Mammary epithelial cell (primary cell): ENCODE measurements at places on chromosomes 16 and 17.
A peak's percentile ranks its signal among the peaks of the same experiment; 100 is the strongest.

DNA sequence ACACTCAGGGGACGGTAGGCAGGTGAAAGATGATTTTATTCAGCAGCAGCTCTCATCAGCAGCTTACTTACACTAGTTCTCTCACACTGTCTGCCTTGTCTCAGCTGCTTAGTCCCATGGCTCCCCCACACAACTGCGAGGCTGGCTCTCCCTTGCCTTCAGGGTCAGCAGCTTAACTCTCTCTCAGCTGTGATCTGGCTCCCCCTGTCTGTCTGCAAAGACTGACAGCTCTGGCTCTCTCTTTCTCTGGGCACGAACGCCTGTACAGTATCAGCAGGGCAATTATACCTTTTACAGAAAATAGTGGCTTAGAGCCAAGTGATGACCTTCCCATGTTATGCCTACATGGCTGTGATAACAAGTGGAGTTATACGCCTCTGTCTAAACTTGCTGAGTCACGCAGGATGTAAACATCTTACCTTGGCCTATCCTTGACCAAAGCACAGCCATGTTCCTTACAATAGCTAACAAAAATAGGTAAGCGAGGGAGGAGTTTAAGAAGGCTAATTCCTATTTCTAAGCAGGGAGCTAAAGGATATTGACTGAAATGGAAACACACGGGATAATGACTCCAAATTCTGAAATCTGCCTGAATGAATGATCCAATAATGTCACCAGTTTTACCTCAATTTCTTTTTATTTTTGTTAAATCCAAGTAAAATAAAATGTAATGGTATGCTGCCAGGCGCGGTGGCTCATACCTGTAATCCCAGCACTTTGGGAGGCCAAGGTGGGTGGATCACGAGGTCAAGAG is 1.1 kb upstream of the NDUFAB1 start:
- DNase-seq, result no peak

DNA sequence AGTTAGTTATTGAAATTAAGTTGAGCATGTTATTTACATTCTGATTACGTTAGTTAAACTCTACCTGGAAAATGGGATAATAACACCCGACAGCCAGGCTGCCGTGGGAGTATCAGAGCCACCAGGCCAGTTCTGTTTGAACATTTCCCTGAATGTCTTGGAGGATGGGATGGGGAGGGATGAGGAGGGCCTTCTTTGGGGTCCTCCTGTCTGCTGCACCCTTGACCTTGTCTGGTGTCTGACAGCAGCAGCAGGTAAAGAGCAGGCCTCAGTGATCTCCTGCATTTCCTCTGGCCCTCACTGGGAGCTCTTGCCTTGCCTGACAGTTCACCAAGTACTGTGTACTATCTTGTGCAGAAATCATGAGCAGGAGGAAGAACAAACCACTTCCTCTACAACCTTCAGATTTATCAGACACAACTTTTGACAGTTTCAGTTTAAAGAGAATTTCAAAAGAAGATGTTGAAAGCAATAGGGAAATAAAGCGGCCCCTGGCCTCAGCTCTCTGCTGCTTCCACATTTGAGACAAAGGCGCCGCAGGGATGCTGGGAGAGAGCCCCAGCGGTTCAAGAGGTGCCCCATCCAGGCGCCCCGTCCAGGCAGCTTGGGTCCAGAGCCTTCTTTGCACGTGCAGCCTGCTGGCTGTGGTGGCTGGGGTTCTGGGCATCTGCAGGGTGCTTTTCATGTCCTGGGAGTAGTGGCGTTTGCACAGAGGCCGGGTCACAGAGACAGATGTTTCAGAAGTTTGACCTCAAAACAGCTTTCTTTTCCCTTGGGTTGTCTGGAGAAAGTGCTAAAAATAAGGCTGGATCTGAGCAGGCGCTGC is 25.3 kb downstream of the CMIP start:
- DNase-seq, result no peak

DNA sequence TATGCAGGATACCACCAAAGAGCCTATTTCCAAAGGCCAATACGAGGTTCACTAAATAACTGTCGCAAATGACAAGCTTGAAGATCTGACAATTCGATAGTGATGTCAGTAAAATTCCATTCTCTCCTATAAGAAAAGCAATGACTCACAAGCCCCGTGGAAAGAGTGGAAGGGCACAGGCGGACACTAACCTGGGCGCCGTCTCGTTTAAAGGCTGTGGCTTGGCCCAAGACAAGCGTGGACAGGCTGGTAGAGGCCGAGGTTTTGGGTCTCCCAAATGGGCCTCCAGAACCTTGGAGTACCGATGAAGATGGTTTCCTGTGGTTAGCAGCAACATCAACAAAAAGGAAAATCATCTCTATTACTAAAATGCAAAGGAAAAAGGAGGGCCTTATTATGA is 16.5 kb upstream of the SLC38A8 start:
- DNase-seq, result no peak

DNA sequence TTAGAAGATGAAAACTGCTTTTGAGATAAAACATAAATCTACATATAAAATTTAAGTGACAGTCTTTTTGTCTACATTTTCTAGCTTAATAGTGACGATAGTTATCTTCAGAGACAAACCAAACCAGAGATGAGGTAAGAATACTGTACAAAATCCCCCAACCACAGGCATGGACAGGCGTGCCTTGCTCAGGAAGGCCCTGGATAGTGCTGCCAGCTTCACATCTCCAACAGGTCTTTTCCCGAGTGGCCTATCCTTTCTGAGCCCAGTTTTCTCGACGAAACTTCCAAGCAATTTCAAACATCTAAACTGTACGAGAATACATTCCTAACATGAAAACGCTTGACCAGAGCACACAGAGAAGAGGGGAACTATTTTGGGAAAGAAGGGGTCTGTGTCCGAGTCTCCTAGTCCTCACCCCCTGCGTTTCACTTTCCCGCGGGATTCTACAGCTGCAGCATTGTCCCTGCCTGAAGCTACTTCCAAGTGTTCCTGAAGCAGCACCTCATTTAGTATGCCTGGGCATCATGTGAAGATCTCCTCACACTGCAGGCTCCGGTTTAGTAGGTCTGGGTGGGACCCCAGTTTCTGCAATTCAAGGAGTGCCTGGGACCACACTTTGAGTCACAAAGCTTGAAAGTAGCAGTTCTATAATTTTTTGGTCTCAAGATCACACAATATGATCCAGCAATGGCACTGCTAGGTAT is 37.8 kb downstream of the GNA13 start:
- peak; percentile 8 for DNase-seq

GRCh38 chr17:81932333-81932983 is 4.6 kb downstream of the PYCR1 start:
- DNase-seq, result no peak

DNA sequence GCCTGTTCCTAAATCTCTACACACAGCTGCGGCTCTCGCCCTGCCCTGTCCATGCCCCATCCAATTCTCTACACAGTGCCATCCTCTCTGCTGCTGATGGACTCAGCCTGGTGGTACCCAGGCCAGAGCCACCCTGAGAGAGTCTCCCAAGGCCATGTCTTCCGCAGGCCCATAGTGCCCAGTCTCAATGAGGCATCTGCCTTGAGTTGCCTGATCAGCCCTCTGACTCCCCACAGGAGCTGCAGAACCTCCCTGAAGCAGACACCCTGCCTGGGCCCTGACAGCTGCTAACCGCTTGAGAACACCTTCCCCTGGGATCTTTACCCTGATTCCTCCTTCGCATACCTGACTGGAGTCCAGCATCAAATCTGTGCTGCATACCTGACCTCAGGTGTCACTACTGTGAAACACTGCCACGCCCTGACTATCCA is 13.3 kb downstream of the TSPOAP1 start:
- DNase-seq, result no peak

- DNase-seq, result no peak
These were observed 12.8 kb downstream of the SLC47A1 start for GRCh38 chr17:19546289-19547065.

GRCh38 chr16:89482817-89483205 is 7.5 kb downstream of the ANKRD11 start:
- DNase-seq, result no peak

DNA sequence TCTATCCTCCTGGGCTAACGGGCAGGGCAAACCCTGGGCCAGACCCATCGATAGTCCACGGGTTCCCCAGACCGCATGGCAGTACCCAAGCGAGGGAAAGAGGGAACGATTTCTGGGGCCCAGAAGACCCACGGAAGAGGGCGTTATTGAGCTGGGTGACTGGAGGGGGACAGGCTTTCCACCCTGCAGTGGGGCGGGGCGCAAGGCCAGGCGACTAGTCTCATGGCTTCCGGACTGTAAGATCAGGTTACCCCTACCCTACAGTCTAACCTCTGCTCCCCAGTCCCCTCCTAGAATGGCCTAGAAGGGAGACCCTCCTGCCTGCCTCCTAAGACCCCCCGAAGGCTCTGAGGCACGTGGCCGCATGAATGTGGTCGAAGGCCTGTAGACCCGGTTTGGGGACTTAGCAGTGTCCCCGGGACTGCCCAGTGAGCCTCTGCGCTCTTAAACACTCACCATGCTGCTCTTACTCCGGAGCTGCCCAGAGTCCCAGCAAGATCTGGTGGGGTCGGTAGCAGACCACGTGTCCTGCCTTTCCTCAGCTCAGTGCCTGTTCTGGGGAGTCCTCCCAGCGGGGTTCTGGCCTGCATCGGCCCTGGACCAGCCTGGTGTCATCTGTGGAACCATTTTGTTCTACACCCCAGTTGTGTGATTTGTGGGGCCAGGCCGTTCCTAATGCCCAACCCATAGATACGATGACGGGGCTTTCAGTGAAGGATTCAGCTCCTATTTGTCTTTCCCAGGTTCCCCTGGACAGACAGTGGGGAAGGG is 13.2 kb upstream of the AURKB start:
- no peak for DNase-seq

DNA sequence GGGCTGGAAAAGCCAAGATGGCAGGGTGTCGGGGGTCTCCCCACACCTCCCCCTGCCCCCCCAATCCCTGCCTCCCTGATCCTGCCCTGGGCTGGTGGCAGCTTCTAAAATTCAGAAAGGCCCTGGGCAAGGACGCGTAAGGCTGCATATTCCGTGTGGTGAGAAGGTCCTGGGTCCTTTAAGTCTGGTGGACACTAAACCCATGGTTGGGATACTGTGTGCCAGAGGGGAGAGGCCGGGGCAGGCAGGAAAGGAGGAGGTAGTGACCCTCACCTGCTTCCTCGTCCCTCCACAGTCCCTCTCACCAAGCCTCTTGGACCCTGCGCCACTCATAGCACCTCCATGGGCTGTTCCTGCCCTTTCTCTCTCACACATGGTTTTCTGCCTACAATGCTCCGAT is 28.8 kb downstream of the PRKAR1A start:
- no peak for DNase-seq

DNA sequence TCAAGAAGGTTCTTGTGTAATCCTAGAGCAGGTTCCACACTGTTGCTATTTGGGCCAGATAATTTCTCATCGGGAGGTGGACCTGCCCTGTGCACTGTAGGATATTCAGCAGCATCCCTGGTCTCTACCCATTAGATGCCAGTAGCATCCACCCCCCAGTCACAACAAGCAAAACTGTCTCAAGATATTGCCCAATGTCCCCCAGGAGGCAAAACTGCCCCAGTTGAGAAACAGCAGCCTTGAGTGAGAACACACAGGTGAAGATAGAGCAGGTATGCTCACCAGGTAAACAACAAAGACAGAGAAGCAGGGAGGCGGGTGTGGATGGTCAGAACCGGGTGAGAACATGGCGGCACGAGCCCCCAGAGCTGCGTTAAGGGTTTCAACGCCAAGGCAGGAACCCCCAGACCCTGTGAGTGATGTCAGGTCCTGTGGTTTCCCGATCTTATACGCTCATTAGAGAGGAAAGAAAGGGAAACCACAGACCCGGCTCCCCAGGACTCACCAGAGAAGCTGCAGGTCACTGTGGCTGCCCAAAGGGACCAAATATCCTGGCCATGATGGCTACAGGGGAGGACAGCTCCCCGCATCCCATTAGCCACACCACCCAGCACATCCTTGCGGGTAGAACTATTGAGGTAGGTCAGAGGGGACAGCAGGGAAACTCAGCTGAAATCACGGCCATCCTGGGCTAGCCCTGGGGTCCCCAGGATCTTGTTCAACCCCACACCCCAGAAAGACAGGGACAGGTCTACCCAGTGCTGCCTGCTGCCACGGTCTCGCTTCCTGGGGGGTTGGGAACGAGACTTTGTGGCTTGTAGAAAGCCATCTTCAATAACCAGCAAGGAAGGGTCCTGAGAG is 21.2 kb downstream of the CDC42EP4 start:
- no peak for DNase-seq
